ENCODE measurements at places on chromosomes 1 and 21.

- no peak for DNase-seq
Measured at GRCh38 chr1:12019858-12020509, 686 bp downstream of the MIIP start.

- no peak for DNase-seq
Measured at GRCh38 chr1:200520735-200521134, 99.8 kb downstream of the KIF14 start.

DNA sequence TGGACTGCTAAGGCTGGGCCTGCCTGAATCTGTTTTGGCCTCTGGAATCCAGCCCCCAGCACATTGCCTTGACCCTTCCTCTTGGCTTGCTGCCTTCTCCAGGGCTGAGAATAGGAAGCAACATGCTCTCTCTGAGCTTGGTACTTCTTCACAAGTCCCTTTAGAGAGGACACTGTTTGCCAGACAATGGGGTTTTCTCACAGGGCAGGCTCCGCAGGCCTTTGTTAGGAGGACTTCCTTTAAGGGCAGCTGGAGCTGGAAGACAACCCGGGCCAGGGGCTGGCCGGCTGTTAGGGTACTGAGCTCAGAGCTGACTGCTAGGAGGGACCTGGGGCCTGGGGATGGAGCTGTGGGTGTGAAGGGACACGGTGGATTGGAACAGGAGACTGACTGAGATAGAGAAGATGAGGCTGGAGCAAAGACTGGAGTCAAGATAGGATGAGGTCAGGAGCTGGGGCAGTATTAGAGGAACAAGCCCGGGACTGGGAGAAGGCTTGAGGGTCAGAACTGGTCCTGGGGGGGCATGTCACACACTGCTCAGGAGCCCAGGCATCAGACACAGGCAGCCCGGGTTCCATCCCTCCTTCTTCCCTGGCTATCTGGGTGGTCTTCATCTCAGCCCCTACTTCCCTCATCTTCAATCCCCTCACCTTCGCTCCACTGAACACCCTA lies 5.4 kb upstream of the ALPL start:
- DNase-seq: no peak

- no peak for DNase-seq
Measured at GRCh38 chr1:151981178-151981525, 12.5 kb downstream of the S100A10 start.

- no peak for DNase-seq
Measured at GRCh38 chr21:39638281-39638680, 25.5 kb downstream of the B3GALT5 start.

GRCh38 chr1:7468248-7468647 lies 302.8 kb upstream of the VAMP3 start:
- DNase-seq: no peak

DNA sequence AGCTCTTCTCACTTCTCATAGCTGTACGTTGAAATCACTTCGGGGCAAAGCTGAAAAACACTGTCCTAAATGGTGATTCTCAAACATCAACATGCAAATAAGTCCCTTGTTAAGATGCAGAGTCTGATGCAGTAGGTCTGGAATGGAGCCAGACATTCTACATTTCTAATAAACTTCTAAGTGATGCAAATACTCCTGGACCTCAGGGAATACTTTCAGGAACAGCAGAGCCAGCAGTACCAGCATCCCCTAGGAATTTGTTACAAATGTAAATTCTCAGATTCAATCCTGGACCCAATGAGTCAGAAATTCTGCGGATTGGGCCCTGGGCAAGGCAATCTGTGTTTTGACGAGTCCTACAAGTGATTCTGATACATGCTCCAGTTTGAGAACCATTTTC lies 152.3 kb downstream of the PCNX2 start:
- no peak for DNase-seq

- no peak for DNase-seq
Measured at GRCh38 chr1:117173006-117173405, 37.7 kb downstream of the VTCN1 start.

DNA sequence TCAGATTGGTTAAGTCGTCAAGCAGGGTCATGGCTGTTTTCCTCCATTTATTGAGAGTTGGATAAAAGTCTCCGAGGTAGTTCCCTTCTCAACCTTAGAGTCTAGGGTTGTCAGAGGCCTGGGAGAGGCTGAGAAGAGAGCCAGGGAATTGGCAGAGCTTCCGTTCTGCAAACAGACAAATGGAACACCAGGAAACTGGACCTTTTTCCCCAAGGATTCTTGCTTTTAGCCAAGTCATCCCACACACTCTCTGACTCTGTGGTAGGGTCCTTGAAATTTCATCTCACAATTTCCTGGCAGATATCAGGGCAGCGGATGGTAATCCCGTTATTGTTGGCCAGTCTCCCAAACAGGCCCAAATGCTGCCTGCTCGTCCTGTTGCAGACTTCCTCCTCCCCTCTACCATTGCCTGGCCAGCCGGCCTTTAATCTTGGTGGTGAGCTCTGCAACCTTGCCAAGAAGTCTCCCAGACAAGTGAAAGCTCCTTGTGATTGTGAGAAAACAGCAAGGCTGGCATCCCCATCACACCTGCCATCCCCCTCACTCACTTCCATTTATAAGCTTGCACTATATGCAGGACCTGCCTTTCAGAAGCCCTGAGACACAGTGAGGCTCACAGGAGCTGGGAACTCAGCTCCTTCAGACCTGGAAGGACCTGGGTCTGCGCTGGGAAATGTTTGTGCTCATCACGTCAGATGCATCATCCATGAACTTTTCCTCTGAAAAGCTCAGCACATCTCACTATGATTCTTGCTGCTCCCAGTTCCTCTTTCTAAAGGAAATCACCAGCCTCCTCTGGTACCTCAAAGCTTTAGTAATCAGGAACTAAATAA lies 13.7 kb upstream of the SRP9 start:
- no peak for DNase-seq

DNA sequence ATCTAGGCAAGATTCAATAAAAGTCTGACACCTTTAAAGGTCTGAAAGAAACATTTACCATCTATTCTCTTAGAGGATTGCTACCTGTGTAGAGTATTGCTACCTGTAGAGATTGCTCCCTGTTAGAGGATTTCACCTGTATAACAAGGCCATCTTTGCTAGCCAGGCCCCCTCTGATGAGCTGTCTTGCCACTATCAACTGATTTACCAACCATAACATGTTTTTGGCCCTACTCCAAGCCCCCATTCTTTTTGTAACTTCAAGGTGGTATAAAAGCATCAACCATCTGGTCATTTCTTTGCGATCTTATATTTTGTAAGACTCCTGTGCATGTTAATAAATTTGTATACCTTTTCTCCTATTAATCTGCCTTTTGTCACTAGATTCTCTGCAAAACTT lies 424.7 kb upstream of the CAMK1G start:
- no peak for DNase-seq

DNA sequence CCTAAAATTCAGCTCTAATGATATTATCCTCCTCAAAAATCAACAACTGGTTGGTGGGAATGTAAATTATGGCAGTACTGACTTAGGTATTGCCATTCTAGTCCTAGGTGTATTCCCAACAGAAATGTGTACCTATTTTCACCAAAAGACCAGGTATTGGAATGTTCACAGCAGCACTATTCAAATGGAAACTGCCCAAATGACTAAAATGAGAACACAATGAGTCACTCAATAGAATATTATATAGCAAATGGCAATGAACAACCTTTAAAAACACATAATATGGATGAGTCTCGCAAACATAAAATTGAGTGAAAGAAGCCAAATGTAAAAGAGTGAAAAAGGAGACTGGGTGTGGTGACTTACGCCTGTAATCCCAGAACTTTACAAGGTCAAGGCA lies 44.9 kb downstream of the GADD45A start:
- DNase-seq: no peak

DNA sequence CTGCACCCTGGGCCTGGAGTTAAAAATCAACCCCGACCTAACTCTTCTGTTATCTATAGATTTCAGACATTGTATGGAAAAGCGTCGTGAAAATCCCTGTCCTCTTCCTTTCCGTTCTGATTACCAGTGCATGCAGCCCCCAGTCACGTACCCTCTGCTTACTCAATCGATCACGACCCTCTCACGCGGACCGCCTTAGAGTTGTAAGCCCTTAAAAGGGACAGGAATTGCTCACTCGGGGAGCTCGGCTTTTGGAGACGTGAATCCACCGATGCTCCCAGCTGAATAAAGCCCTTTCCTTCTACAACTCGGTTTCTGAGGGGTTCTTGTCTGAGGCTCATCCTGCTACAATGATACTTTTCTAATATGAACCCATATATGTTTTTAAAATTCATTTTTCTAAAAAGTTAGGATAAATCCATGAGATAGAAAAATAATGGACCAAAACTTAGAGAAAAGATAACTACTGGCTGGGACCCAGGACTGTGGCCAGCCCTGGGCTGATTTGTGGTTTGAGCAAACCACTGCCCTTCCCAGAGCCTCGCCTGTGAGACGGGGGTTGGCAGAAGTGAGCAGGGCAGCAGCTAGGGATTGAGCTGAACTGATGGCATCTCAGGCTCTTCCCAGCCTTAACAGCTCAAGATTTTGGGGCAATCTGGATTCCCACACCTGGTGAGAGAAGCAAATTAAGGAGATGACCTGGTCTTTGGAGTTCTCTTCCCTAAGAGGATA lies 5.0 kb downstream of the UQCRHL start:
- no peak for DNase-seq

- no peak for DNase-seq
Measured at GRCh38 chr1:92910081-92910480, 51.2 kb downstream of the DIPK1A start.

GRCh38 chr1:66494482-66494881 lies 39.5 kb upstream of the SGIP1 start:
- DNase-seq: no peak

GRCh38 chr1:99855914-99856450 lies 5.8 kb downstream of the AGL start:
- no peak for DNase-seq

GRCh38 chr1:86429122-86429725 lies 5.3 kb downstream of the CLCA2 start:
- DNase-seq: no peak

DNA sequence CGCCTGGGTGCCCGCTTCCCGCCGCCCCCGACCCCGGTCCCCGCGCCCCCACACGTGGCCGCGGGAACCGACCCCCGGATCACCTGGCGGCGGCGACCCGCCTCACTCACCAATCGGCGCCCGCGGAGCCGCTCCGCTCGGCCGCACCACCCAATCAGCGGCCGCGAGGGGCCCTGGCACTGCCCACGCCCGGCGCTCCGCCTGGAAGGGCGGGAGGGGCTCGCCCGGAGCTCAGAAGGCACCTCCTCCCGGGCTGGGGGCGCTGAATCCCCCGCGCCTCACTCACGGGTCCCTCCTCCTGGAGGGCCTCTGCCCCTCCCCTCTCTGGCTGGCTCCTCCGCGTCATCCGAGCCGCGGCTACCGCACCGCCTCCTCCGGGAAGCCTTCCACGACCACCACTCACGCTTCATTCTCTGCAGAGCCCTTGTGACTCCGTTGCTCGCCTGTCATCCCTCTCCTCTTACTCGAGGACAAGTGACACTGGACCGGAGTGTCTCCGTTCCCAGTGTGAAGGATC lies 374 bp downstream of the SH2D5 start:
- DNase-seq: no peak

- DNase-seq: no peak
Measured at GRCh38 chr1:245512980-245513578, 358.3 kb downstream of the KIF26B start.

GRCh38 chr1:22854688-22855565 lies 117.7 kb downstream of the LACTBL1 start:
- no peak for DNase-seq

GRCh38 chr1:246934765-246935164 lies 3.0 kb upstream of the AHCTF1 start:
- no peak for DNase-seq

GRCh38 chr1:86448670-86449069 lies 20.1 kb upstream of the CLCA1 start:
- no peak for DNase-seq

GRCh38 chr1:2061065-2061778 lies 11.0 kb downstream of the PRKCZ start:
- DNase-seq: no peak

GRCh38 chr1:232170909-232171308 lies 459.0 kb downstream of the SIPA1L2 start:
- no peak for DNase-seq

- DNase-seq: no peak
Measured at GRCh38 chr1:64940025-64940424, 26.3 kb downstream of the JAK1 start.

GRCh38 chr1:2783069-2783434 lies 18.4 kb downstream of the TTC34 start:
- DNase-seq: no peak

- no peak for DNase-seq
Measured at GRCh38 chr1:224069138-224069537, 44.8 kb upstream of the FBXO28 start.

GRCh38 chr1:183989078-183989577 lies 48.4 kb downstream of the COLGALT2 start:
- DNase-seq: no peak

GRCh38 chr1:25677193-25677773 lies 60.7 kb downstream of the MAN1C1 start:
- DNase-seq: no peak

- no peak for DNase-seq
Measured at GRCh38 chr1:36305915-36306209, 306 bp upstream of the SH3D21 start.

GRCh38 chr1:205668951-205669340 lies 11.4 kb downstream of the SLC45A3 start:
- no peak for DNase-seq

DNA sequence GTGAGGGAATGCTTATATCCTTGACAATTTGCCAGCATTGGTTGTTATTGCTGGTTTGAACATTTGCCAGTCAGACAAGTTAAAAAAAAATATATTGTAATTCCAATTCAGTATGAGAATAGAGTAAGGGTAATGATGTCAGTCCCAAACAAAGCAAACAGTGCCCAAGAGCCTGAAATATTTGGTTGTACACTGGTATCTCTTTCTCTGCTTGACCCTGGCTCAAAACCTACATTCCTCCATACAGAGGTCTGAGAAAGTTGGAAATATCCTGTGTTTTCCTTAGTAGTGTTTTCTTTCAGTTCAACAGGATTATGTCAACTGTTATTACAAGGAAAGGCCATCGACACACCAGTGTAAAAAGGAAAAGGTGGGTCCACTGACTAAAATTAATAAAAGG lies 145.6 kb downstream of the MRPL39 start:
- no peak for DNase-seq

GRCh38 chr1:233109096-233109495 lies 158.7 kb downstream of the NTPCR start:
- no peak for DNase-seq

GRCh38 chr1:1324524-1325287 lies at the start of the genes CPTP and INTS11:
Gene CPTP (plus strand): TSS chr1:1324802. CDS start chr1:1326911, 2,109 bp downstream.
Gene INTS11 (minus strand): TSS chr1:1324660. CDS start chr1:1324608, 52 bp downstream.
- peak; percentile 88 for DNase-seq

- no peak for DNase-seq
Measured at GRCh38 chr1:13968361-13968760, 268.4 kb downstream of the PRDM2 start.

DNA sequence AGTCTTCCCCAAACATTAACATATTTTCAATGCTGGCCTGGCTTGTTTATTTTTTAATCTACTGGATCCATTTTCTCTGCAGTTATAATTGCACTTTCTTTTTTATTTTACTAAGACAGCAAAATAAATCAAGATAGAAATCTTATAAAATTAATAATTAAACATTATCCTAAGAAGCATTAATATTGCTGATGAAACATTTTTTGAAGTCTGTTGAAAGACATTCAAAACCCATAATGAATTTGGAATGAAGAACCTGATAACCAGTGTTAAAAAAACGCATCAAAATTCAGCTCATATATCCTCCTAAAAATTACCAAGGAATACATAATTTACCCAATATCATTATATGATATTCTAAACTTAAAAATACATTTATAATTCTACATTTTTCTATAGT lies 675.7 kb upstream of the PRMT6 start:
- no peak for DNase-seq

GRCh38 chr1:213381572-213382084 lies 330.6 kb downstream of the RPS6KC1 start:
- no peak for DNase-seq

All from stimulated activated CD8-positive, alpha-beta memory T cell treated with anti-CD3 and anti-CD28 coated beads, Interleukin-4, amount 100 ng/mL, for 1 hour (primary cell).